Colonic mucosa (tissue), 4 donors: ENCODE measurements at places on chromosomes 13 and 19.

DNA sequence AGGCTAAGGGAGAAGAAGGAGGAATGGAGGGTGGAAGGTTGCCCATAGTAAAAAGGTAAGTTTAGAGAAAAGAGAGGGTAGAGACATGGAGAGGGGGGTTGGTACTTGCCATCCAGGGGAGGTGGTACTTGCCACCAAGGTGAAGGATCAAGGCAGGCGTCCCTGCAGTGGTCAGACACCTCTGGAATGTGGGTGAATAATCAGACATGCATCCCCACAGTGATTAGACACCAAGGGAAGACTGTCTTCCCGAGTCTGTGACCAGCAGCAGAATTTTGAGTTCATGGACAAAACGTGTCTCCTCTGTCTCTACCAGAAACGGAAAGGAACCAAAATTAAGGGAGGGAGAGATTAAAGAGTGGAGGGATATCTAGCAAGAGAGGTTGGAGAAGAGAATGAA lies 27.1 kb upstream of the IGFL1 start:
- DNase-seq, result no peak

- DNase-seq, result peak; percentile 85
Observed at GRCh38 chr19:33406521-33407139, 33.1 kb downstream of the CEBPG start.

DNA sequence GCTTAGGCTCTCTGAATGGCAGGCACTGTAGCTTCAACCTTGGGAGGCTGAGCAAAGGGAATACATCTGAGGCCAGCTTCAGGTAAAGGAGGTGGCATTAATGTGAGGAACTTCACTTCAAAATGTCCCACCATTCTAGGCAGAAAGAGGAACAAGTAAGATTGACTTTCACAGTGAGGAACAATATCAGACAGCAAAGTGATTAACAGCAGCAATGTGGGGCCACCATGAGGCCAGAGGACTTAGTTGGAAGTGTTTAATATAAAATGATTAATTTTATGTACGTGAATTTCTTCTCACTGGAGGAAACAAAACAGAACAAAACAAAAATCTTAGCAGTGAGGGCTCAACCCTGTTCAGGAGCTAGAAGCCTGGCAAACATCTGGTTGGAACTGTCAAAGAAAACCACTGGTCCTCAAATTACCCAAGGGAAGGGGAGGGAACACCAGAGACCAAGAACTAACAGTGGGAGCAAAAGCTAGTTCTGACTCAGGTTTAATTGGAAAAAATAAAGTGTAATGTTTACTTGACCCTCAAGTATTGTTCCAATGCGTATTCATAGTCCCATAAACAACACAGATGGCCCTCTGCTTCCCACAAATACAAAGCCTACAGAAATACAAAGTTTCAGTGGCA lies 43.9 kb upstream of the FRY start:
- no peak for DNase-seq

DNA sequence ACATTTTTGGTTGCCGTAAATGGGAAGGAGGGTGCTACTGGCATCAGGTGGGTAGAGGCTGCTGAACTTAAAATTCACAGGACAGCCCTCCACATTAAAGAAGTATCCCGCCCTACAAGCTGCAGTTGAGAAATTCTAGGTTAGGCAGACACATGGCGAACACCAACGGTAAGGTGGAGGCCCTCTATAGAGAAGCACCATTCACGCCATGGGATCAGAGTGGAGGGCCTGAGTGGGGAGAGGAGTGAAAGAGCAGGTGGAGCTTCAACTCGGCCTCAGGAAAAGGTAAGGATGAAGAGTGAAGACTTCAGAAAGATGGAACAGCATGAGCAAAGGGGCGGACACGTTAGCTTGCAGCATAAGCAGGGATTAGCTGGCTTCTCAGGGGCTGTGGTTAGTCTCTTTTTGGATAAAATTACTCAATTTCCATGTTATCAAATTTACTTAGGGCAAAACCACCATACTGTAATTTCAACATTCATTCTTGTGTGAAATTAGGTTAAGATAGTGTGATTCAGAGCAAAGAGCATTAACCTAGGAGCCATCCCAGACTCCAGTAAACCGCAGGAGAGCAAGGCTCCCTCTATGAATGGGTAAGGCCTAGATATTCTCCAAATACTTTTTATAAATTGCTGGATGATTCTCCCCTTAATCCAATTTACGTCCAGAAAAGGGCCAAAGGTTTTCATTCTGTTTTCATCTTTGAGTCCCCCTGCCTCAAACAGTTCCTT lies 1.2 kb downstream of the EEF1AKMT1 start:
- no peak for DNase-seq

DNA sequence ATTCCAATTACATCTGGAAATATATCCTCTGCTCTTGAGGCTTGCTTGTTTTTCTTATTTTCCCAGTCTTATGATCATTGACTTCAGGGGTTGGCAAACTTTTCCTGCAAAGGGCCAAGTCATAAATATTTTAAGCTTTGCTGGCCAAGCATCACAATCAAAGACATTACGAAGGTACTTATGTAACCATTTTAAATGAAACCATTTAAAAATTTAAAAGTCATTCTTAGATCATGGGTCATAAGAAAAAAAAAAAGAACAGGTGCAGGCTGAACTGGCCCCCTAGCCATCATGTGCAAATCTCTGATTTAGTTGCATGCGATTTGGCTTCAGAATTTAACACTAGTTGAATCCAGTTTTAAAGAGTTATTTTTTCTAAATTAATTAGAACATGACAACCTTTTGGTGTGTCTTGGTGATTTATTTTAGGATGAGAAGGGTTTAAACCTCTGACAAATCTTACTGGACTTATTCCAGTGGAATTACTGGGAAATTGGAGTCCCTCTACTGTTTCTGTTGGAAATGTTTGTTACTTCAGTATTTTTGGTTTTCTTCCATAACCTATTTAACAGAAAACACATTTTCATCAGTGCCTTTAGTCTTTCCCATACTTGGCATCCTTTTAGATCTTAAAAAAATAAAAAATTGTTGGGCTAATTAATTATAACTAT lies 148.1 kb downstream of the NHLRC3 start:
- no peak for DNase-seq

DNA sequence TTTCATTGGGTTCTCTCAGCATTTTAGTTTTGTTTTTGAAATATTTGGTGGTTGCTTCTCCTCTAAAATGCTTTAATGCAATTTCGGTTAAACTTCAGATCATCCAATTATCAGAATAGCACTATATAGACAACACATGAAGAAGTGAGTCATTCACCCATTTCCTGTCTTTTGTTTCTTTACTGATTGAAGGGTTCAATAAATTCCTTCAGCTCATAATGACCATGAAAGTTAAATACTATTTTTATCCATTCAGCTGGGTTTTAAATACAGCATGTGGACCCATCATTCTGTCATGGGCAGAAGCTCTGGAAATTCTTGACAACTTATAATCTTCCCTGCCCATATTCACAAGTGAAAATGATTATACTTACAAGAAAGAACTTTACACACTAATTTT lies 187.2 kb downstream of the ITGBL1 start:
- DNase-seq, result no peak

DNA sequence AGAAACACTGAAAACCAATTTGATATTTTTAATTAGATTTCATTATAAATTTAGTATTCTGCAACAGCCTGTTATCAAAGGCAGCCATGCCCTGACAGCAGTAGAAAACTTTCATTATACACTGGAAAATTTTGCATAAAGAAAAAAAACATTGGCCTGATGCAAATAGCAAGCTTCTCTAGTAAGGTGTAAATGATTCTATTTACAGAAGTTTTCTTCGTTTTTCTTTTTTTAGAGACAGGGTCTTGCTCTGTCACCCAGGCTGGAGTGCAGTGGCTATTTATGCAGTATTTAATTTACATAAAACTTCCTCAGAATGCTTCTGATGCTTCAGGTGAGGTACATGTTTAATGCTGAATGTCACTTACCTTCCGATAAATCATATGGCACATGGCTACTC lies 67.0 kb downstream of the ABCC4 start:
- no peak for DNase-seq

DNA sequence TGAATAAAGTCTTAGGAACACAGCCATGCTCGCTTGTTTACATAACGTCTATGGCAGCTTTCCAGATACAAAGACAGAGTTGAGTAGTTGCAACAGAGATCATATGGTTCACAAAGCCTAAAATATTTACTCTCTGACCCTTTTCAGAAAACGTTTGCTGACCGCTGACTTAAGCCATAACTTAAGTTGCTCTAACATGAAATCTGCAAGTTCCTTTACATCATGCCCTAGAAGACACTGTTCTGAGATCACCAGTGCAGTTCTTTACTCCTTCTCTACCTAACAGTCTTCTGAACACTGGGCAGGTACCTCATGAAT lies 166.4 kb downstream of the DCLK1 start:
- DNase-seq, result no peak

DNA sequence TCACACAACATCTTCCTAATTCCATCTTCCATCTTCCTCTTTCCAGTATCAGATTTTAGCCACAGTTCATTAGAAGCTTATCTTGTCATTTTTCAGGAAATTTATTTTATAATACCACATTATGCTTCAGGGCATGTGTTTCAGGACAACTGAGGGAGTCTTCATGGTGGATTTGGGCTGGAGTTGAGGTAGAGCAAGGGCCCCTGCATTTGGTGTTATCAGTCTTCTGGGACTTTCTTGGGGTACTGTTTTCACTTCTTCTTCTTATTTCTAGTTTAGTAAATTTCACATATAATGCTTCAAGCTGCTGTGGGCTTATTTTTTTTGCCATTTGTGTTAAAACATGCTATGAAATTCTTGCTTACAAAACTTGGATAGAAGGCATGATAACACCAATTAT lies 188.7 kb downstream of the LHFPL6 start:
- no peak for DNase-seq

DNA sequence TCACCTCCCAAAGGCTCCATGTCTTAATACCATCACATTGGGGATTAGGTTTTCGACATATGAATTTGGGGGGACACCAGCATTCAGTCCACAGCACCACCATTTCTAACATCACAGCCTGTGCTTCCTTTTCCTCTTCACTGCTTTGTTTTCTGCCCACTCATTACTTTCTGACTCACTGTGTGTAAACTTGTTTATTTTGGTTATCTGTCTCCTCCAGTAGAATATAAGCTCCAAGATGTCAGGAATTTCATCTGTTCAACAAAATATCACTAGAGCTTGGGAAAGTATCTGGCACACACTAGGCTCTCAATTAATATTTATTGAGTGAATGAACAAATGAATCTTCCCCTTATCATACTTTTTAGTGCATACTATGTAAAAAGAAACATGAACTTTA lies 152.0 kb downstream of the NUFIP1 start:
- DNase-seq, result no peak

GRCh38 chr13:42028113-42028799 lies 20.2 kb upstream of the DGKH start:
- DNase-seq, result peak; percentile 84

DNA sequence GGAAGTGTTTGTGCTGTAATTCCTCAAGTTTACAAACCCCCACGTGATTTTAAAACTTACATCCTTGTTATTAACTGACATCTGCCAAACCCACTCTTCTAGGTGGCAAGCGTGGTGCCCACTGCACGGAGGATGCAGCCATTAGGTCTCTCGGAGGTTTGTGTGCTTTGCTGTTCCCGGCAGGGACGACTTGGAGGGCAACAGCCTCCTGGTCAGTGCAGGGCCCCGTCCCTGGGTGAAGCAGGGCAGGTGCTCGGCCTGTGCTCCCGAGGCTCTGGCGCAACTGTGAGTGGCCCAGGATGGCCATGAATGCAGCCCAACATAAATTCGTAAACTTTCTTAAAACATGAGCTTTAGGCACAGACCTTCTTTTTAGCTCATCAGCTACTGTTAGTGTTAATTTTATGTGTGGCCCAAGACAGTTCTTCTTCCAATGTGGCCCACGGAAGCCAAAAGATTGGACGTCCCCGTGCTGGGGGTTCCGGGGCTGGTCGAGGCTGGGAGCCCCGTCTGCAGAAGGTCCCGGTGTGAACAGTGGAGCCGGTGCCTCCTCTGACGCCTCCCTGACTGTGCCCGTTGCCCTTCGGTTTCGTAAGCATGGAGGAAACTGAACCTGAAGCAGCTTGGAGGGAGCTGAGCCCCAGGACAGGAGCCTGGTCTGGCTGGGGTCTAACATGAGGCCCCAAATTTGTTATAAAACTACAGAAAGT lies 11.9 kb downstream of the GAS6 start:
- DNase-seq, result no peak

- no peak for DNase-seq
Observed at GRCh38 chr19:38875656-38876395, 2.2 kb downstream of the RINL start.

DNA sequence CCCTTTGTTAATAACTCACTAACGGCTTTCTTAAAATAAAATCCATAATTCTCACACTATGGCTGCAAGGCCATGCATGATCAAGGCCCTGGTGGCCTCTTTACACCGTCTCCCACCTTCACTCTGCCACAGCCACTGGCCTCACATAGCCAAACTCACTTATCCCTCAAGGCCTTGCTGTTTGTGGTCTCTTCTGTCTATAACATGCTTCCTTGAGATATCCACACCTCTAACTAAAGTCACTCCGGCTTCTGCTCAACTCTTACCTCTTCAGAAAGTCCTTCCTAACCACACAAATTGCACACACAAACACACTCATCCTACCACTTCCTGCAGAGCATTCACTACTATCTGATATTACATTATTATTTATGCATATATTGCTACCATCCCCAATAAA lies 262.5 kb downstream of the DIAPH3 start:
- no peak for DNase-seq

DNA sequence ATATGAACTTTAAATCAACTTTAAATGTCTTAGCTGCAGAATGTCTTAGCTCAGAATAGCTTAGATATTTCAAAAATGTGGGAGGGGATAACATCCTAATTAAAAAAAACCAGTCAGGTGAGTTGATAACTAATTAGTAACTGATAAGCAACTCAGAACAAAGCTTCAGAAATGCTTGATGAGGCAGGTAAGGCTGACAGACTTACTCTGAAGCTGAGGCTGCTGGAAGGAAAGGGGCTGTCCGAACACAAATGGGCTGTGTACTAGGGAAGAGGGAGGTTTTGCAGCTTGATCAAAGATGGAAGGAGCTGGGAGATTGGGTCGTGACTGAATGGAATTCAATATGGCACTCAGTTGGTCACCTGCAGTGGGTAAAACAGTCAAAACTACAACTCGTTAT lies 91.2 kb upstream of the FBXL3 start:
- DNase-seq, result no peak

DNA sequence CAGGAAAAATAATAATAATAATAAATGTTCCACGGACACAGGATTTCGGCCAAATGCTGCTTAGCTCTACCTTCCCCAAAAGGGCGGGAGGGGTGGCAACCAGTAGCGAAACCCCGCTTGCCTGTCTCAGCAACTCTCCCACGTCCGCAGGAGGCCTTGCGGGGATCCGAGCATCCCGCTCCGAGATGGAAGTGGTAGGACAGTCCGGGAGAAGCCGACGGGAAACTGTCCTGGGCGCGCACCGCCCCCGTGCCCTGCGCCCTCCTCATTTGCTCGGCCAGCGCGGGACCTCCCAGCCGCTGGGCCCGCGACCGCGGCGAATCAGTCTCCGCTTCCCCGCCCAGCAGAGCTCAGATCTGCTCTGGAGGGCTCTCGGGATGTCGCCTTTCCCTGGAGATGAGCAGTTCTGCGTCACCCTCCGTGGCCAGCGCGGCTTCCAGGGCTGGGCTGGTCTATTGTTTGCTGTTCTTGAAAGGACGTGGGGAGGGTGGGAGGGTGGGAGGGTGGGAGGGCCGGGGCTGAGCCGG lies 48.9 kb upstream of the PABPC3 start:
- no peak for DNase-seq

GRCh38 chr13:80166352-80166751 lies 174.6 kb downstream of the SPRY2 start:
- DNase-seq, result no peak
